ENCODE measurements at places on chromosomes 6 and 20.

DNA sequence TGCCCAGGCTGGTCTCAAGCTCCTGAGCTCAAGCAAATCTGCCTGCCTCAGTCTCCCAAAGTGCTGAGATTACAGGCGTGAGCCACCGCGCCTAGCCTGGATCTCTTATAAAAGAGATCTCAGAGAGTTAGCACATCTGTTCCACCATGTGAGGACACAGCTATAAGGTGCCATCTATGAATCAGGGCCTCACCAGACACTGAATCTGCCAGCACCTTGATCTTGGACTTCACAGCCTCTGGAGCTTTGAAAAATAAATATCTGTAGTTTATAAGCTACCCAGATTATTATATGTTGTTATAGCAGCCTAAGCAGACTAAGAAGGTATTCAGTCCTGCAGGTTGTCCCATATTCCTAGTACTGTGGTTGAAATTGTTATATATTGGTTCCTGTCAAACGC is 33.2 kb upstream of the SHLD1 start:
- no peak for DNase-seq
- H3K36me3 ChIP-seq, result no peaks in the 10 kb centered on the region

- peak within 1 kb of the TSS; percentile 78 for H3K27ac ChIP-seq
- peak within 1 kb of the TSS; percentile 61 for H3K4me3 ChIP-seq
- no peak for DNase-seq
- peaks cover 17% of the 10 kb centered on the region for H3K4me1 ChIP-seq
- no peaks in the 10 kb centered on the region for H3K36me3 ChIP-seq
- no peaks in the 10 kb centered on the region for H3K27me3 ChIP-seq
Measured at GRCh38 chr6:167826896-167827582, at the start of gene AFDN. Gene AFDN, plus strand, starts transcription at chr6:167826911. Its CDS starts 222 bp downstream, at chr6:167827133.

DNA sequence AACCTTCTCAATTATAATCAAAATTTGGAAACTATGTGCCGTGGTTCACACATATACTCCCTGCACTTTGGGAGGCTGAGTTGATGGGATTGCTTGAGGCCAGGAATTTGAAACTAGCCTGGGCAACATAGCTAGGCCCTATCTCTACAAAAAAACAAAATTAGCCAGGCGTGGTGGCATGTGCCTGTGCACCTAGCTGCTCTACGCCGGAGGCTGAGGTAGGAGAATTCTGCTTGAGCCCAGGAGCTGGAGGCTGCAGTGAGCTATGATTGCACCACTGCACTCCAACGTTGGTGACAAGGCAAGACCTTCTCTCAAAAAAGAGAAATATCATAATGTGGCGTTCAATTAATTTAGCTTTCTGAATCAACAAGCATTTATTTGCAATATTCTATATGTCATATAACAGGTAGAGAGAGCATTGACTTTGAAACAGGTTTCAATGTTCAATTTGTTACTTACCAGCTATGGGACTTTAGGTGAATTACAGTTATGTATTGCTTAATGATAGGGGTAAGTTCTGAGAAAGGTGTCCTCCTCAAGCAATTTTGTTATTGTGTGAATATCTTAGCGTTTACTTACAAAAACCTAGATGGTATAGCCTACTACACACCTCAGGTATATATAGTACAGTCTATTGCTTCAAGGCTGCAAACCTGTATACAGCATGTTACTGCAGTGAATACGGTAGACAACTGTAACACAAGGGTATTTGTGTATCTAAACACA is 2.2 kb upstream of the SYCP2 start:
- H3K4me1 ChIP-seq, result peaks cover 38% of the 10 kb centered on the region
- DNase-seq, result no peak
- no peak overlapping the region for H3K4me3 ChIP-seq
- no peaks in the 10 kb centered on the region for H3K27me3 ChIP-seq
- H3K27ac ChIP-seq, result no peak overlapping the region

GRCh38 chr6:135522965-135523692 is 25.6 kb upstream of the AHI1 start:
- no peak overlapping the region for H3K27ac ChIP-seq
- H3K4me3 ChIP-seq, result no peak overlapping the region
- H3K4me1 ChIP-seq, result no peaks in the 10 kb centered on the region
- no peaks in the 10 kb centered on the region for H3K36me3 ChIP-seq

DNA sequence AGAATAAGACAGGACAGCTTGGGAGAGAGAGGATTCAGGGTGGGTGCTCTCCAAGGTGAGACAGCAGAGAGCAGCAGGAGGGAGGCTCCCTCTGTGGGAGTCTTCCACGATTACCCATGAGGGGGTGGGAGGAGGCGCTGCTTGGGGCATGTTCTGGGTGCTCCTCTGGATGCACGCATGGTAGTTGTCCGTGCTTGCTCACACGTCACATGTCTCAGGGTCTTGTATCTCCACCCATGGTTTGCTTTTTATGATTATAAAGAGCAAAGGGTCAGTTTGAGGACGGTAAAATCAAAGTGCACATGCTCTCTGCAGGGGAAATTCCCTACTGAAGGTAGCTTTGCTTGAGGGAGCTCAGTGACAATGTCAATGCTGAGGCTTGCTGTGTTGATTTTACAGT is 338.4 kb downstream of the THBS2 start:
- H3K4me1 ChIP-seq, result peaks cover 5% of the 10 kb centered on the region
- no peaks in the 10 kb centered on the region for H3K36me3 ChIP-seq
- H3K27ac ChIP-seq, result no peak overlapping the region

Data from vagina (tissue), 2 donors.